ENCODE measurements at places on chromosomes 7 and 10.

GRCh38 chr10:128070161-128070560 is 56.1 kb downstream of the MKI67 start:
- DNase-seq = no peak

- no peak for DNase-seq
Measured at GRCh38 chr10:127000598-127000997, 95.4 kb downstream of the DOCK1 start.

DNA sequence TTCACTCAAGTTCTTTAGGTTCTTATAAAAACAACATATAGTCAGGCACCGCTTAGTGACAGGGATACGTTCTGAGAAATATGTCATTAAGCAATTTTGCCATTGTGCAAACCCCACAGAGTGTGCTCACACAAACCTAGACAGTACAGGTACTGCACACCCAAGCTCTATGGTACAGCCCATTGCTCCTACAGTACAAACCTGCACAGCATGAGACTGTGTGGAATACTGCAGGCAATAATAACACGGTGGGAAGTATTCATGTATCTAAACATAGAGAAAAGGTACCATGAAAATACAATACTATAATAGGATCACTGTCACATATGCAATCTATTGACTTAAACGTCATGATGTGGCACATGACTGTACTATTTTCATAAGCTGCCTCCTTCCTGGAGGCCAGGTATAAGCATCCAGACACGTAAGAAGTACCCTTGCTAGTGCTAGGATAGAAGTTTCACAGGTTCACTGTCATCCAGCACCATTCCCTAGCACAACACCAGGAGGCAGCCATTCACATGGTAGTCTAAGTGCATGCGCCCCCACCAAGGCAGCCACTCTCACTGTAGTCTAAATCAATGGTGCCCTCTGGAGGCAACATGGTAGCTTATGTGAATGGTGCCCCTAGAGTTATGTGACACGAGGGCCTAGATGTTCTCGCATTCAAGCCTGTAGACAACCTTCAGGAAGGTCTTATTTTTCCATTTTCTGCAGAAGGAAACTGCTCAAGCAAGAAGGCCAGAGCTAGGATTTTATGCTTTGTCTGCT is 98.5 kb downstream of the ARHGAP22 start:
- DNase-seq = no peak

DNA sequence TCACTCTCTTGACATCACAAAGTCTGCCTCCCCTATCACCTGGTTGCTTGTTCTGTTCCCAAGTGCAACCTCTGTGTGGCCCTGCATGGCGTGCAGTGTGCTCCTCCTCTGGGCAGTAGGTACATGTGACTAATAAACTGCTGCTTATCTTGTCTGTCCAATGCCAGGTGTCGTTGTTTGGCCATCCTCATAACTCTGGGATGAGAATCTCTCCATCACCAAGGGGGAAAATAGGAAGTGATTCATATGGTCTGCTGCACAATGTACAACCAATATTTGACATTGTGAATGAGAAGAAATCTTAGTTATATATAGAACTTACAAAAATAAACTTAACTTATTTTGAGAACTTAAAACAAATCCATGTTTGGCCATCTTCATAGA is 135.2 kb downstream of the INHBA start:
- no peak for DNase-seq

GRCh38 chr7:24835643-24836042 is 78.4 kb upstream of the GSDME start:
- no peak for DNase-seq

DNA sequence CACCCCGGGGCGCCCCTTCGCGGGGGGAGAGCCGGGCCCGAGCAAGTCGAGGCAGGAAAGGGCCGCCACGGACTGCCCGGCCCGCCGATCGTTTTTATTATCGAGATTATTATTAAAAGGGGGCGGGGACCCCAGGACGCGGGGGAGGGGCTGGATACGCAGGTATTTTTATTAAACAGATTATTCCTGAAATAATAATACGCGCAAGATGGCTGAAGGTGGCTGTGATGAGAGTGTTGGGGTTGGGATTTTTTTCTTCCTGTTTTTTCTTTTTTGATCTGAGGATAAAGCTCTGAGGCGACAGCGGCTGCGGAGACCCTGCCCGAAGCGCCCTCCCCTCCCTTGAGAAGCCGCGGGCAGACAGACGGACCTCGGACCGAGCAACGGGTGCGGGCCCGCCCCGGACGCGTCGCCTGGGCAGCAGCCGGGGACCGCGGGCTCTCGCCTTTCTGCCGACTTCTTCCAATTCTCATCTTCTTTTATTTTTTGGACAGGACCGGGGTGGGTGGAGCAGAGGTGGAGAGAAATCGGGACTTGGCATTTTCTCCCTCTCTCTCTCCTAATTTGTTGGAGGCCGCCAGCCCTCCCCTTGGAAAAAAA is 1.4 kb upstream of the TRIM8 start:
- no peak for DNase-seq

DNA sequence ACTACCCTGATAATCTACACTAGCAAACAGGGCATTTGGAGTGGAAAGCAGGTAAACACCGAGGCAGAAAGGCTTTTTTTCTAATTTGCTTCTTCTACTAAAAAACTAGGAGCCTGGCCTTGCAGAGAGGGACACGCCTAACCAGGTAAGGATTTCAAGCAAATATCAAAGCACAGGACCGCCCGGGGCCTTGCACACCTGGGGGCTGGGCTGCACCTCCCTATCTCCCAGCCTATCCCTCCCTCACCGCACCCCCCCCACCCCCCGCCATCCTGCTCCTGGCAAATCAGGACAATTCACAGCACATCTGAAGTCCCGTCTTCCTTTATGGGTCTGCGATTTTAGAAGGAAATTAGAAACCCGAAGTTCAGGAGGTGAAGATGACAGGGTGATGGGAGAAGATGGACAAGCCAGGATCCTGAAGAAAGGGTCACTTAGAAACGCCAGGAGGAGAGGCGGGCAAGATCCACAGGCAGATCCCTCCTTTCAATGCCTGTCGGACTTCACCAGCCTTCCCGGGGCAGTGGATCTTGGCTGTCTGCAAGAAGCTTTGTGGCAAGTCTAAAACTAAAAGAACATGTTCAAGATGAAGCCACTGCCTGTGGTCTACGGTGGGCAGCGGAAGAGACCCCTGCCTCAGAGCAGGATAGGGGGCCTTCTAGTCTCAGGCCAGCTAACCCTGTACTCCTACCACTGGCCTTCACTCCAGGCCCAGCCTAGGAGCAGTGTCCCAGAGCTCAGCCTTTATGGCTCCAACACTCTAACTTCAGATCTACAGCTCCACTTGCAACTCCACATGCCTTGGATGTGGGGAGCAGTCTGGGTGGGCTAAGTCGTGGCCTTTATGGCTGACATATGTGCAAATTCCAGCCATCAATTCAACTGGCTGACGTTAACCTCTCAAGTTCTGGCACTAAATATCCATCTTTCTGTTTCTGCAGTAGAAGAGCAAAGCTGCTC is 43.9 kb downstream of the TNS3 start:
- no peak for DNase-seq

DNA sequence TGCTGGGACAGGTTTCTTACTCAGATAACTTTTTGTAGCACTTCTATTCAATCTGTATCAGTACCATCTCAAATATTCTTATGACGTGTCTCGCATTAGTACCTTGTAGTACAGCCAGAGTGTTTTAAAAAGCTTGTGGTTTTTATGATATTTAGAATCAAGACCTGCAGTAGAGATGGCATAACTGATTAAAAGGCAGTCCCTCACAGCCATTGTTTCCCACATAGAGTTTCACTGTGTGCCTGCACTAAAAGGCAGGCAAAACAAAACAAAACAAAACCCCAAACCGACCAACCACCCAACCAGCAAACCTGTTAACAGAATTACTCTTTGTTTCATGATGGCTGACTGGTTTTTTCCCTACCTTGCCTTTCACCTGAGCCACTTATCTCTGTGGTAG is 221.3 kb upstream of the DGKB start:
- no peak for DNase-seq

- DNase-seq = no peak
Measured at GRCh38 chr7:44375236-44375699, 49.9 kb upstream of the CAMK2B start.

DNA sequence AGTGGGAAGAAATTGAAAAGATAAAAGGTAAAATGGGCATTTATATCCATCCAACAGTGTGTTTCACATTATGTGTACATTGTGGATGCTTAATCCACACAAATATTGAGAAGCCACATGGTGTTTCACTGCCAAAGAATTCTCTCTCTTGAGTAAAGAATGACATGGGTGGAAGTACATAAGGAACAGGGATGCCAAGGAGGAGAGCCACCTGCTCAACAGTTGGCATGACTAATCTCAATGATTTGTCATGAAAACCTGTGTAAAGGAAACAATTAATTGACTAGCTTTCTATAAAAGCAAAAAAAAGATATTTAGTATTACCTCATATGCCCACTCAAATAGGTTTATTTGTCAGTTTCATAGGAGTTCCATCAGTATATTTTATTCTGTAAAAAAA is 43.1 kb downstream of the MAGI2 start:
- no peak for DNase-seq

DNA sequence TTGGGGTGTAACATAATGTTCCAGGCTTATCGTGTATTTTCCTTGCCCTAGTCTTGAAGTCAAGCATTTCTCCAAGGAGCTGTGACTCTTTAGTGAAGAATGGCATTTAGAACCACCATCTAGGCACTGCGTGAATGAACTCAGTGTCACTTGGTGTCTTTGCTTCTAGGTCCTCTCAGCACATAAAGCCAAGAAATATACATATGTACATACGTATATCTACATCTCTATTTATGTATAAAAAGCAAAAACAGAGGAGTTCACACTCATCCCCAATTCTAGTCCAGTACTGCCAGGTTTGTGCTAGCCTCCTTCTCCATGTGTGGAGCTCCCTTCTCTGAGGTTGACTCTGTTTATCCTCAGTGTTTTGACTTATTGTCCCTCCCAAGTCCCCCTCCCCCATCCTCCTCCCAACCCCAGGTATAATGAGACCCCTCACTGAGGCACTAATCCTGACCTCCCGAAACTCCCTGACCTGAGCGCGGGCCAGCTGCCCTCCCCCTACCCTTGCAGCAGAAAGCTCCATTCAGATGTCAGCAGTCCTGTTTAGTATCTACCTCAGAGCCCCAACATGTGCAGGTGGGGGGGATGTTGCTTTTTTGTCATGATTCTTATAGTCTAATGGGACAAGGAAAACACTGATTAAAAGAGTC is 61.5 kb downstream of the GDI2 start:
- DNase-seq = no peak

GRCh38 chr7:38760226-38760625 is 129.1 kb upstream of the AMPH start:
- DNase-seq = no peak

DNA sequence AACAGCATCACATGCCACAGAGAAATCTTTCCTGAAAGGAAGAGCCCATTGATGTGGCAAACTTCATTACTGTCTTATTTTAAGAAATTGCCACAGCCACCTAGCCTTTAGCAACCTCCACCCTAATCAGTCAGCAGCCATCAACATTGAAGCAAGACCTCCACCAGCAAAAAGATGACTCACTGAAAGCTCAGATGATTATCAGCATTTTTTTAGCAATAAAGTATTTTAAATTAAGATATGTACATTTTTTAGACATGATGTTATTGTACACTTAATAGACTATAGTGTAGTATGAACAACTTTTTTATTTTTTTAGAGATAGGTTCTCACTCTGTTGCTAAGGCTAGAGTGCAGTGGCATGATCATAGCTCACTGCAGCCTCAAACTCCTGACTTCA is 14.8 kb downstream of the STEAP1B start:
- DNase-seq = no peak

GRCh38 chr10:6228010-6228511 is 25.3 kb downstream of the PFKFB3 start:
- DNase-seq = no peak
